Left kidney (tissue), 8 donors: ENCODE measurements at places on chromosomes 1 and 21.

DNA sequence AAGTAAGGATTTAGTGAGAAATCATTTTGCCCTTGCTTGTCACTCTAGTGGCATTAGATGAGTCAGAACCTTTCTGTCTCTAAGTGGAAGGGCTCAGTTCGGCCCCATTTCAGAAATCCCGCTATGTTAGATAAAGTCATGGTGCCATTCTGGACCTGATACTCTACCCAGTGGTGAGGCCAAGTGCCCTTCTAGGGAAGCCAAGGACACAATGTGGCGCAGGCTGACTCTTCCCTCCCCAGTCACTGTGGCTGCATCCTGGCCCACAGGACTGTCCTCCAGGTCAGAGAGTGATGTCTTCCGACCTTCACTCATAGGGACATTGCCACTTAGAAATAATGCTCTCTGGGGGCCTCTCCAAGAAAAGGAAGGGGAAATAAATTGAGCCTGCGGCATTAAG, 48.3 kb upstream of the MTR start:
- no peak for DNase-seq

DNA sequence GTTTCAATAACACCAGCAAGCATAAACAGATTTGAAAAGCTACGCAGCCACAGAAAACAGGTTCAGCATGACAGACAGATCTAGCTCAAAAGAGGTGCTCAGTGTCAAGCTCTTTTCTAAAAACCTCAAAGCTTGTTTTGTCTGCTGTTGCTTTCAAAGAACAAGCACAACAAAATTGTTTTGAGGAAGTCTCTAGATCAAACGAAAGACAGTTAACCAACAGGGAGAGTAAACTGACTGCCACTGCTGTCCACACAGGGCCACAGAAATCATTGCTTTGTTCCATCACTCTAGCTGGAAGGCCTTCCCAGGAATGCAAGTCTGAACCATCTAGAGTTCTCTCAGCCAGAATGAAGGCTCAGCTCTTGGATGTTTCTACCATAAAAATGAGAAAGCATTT, 12.8 kb downstream of the APP start:
- no peak for DNase-seq

DNA sequence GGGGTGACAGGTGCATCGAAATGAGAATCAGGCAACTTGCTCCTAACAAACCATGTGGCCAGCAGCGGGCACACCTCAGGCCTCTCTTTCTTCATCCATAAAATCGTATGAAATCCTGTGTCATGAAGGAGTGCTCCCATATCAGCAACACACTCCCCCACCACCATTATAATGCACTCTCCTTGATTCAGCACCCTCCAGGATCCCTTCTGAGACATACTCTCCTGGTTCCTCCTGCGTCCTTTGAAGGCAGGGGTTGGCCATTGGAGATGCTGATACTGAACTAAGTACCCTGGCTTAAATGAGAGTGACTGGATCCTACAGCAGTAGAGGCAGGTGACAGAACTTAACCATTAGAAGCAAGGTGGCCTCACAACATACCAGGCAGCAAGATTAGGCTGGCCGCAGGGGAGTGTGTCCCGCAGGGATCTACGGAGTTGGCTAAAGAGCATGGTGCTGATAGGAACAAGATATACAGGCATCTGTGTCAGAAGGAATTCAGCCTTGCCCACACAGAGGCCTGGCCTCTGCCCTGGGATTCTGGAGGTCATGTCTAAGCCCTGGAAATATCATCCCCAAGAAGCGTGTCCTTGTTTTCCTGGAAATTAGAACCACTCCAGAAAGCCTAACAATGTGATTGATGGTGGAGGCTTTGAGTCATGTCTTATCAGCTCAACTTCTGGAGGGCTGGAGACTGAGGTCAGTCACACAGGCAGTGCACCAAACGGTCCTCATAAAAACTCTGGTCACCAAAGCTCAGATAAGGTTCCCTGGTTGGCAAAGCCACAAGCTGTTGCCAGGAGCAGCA, 16.8 kb downstream of the S100A7A start:
- DNase-seq = no peak

- DNase-seq = no peak
Observed at GRCh38 chr1:161013131-161013487, 7.8 kb downstream of the F11R start.

DNA sequence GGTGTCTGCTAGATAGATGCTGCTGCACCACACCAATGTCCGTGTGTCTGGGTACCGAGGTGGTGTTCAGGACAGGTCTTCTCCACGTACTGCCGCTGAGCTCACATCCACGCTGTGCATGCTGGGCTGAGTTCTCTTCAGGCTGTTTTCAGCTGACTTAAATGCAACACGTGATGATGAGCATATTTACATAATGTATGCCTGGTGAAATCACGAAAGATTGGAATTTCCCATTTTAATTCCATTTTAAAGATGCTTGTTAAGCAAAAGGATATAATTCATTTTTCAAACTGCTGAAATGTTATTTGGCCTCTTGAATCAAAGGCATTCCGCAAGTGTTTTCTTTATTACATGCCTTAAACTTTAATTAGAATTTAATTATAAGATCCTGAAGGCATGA, 107.9 kb downstream of the FGGY start:
- no peak for DNase-seq

- no peak for DNase-seq
Observed at GRCh38 chr1:40901886-40902852, 40.0 kb upstream of the CITED4 start.

- DNase-seq = no peak
Observed at GRCh38 chr1:202283379-202283844, 58.3 kb downstream of the UBE2T start.

DNA sequence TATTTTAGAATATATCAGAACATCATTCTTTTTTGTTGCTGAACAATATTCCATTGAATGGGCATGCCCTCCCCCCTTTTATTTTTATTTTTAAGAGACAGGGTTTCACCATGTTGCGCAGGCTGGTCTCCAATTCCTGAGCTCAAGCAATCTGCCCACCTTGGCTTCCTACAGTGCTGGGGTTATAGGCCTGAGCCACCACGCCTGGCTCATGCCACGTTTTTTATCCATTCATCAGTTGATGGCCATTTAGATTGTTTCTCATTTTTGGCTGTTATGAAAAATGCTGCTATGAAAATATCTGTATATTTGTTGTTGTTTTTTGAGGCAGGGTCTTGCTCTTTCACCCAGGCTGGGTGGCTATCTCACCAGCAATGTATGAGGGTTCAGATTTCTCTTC, 19.8 kb downstream of the SPEN start:
- no peak for DNase-seq

- DNase-seq = no peak
Observed at GRCh38 chr1:232863544-232864275, 58.5 kb downstream of the MAP10 start.

- DNase-seq = no peak
Observed at GRCh38 chr1:116852910-116853309, 56.8 kb upstream of the PTGFRN start.

GRCh38 chr1:109040989-109041620, 797 bp downstream of the WDR47 start:
- no peak for DNase-seq

DNA sequence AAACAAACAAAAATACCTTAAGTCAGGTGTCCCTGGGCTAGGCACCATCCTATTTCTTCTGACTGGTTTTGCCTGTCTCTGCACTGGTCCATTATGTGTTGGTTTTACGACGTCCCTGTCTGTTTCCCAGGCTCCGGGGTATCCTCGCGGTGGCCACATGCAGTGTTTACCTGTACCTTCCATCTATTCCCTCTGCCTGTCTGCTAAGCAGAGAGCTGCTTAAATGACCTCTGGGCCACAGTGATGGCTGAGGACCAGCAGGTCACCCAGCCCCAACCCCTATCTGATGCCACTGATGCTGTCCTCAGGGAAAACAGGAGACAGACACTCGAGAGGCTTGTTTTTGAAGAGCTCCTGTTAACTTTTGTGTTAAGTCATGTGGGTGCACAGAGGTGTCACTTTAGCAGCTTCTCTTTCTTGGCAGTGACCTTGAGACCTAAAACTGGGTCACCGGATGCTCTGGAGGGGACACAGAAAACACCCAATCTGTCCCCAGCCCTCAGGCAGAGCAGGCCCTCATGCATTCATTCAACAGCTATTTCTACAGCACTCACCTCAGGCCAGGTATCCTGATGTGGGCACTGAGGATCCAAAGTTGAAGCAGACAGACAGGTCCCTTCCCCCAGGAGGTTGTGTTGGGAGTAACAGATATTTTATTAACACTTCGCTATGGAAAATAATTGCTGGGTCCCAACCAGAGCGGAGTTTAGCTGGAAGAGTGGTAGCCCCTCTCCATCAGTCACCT, 4.4 kb upstream of the EFHD2 start:
- no peak for DNase-seq

GRCh38 chr1:73637264-73637663, 560.7 kb downstream of the LRRIQ3 start:
- DNase-seq = no peak

DNA sequence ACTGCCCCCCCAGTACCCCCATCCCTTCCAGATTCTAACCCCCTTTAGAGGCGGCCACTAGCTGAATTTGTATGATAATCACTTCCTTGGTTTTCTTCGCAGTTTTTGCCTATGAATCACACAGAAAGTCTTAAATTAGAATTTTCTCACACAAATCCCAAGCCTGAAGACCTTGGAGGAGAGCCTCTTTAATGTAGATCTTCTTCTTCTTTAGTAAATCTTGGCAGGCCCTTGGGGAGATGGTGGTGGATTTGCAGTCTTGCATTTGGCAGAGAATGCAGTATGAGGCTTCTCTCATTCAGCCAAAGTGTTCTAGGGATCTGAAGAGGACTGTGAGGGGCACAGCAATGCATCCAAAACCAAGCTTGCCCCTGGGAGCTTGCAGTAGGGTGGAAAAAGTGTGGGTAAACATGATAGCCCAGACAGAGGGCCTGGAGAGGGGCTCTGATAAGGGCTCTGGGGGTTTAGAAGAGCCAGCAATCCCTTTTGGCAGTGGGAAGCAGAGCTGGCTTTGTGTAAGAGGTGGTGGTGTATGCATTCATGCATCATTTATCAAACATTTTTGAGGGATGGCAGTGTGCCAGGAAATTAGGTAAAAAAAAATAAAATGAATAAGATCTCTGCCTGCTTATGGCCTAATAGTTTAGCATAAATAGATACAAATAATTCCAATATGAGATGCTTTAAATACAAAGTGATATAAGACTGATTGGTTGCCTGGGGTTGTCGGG, 7.7 kb upstream of the CDC42 start:
- no peak for DNase-seq

- DNase-seq = no peak
Observed at GRCh38 chr1:202967684-202968281, 726 bp upstream of the CYB5R1 start.

DNA sequence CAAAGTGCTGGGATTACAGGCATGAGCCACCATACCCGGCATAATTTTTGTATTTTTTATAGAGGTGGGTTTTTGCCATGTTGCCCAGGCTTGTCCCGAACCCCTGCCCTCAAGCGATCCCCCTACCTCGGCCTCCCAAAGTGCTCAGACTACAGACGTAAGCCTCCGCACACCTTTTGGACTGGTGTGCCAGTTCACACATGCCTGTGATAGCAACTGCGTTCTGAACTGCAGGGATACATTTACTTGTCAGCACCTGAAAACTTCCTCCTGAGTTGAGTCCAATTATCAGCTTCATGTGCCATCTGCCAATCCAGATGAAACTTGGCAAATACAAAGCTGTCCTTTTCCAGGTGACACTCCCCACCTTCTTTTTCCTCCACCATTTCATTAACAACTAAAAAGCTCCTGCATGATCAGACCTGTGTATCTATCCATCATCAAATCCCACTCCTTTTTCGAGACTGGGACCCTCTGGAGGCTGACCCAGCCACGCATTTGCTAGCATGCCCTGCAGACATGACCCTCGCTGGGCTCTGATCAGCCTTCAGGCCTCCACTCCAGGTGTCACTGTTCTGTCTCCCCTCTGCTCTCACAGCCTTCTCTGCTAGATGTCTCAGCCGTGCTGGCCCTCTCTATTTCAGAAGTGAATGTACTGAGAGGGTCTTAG, 2.1 kb upstream of the DEGS1 start:
- DNase-seq = no peak

DNA sequence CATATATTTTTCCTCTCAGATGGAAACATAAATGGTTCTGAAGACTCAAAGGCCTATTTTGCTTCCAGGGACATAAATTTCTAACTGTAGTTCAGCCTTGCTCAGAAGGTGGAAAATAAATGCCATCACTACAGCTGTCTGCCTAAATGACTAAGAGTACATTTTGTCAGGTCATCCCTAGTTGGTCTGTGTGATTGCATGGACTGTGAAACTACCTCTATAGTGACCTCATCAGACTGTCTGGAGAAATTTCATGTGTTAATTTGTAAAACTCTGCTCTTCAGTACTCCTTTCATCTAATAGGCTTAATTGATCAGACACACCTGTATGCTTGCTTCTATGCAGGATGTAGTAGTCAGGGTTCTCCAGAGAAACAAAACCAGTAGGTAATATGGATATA, 886.9 kb downstream of the AMY1C start:
- no peak for DNase-seq

- DNase-seq = no peak
Observed at GRCh38 chr1:224609333-224609732, 6.8 kb upstream of the CNIH3 start.

- no peak for DNase-seq
Observed at GRCh38 chr21:41504030-41504429, 3.9 kb downstream of the TMPRSS2 start.

- peak; percentile 48 for DNase-seq
Observed at GRCh38 chr1:181089676-181090544, 1.4 kb downstream of the IER5 start.

- peak; percentile 25 for DNase-seq
Observed at GRCh38 chr1:84301785-84302385, 377 bp downstream of the SAMD13 start.

DNA sequence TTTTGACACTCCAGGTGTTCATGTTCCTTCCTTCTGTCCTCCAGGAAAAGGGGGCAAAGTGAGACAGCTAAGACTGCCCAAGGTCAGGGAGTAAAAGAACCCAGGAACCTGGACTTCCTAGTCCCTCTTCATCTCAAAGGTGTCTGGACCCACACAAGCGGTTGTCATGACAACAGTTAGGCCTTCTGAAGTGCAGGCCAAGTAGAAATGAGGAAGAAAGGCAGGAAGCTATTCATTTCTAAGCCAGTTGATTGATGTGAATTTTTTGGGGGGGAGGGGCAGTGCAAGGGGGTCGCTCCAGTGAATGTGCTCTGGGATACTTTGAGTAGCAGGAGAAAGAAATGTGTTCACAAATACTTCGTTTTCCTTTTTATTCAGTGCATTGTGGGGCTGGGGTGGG, 114.3 kb downstream of the NAV1 start:
- no peak for DNase-seq

GRCh38 chr1:18110968-18111367, 3.4 kb downstream of the IGSF21 start:
- DNase-seq = no peak
